NCI-H2029 treated with DMSO at 0.1 percent for 48 hours (cell line): ENCODE measurements at places on chromosomes 2 and 18.

- DNase-seq, result no peak
Measured at GRCh38 chr2:23690421-23691105, 236.4 kb downstream of the ATAD2B start.

DNA sequence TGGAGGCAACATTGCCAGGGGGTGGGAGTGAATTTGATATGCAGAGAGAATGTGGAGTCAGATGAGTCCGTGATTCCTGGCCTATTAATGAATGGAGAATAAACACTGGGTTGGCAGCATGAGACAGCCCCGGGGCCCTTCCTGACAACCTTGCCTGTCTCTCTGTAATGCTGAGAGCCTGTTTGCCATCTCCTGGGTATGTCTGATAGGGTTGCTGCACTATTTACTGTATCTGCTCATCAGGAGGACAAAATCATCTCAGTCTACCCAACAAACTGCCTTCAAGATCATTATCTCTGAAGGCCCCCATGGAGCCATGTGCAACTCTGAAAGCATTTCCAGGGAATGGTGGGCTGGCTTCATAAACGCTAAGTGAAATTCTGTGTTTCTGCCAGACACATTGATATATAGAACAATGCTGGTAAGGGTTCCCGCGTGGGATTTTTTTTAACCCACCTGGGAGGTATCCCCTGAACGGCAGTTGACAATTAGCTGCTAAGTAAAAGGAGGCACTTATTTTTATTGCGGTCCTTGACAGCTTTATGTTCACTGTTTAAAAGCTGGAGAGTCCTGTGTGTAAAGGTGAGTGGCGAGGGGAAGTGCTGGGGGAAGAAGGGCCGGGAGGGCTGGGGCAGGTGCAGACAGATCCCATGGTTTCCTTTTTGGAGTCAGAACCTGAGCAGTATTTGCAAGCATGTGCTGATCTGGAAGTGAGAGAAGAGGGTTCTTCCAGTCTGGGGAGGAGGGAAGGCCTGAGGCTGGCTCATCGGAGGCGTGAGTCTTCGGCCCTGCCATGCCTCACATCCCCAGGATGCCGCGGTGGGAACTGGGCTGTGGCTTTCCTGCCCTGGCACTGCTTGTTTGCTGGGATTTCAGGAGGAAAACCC is 64.8 kb downstream of the ARHGAP25 start:
- DNase-seq, result peak; percentile 47

DNA sequence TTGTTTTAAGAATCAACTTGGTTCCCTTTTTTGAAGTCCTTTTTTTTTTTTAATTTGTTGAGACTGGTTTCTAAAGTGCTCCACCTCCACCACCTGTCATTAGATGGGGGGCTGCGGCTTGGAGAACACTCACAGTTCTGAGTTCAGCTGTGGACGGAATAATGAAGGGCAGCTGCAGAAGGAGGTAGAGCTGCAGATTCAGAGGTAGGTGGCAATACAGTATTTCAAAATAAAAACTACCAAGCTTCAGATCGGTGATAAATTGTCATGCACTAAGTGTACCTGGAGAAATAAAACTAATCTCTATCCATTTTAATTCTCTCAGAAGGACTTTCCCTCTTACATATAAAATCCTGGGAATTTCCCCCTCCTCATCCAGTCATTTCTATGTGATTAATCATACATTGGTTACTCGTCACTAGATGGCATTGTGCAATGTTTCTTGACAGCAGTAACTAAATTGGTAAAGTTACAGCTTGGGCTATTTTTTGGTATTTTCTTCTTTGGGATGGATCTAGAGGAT is 81.1 kb upstream of the SLC39A10 start:
- no peak for DNase-seq

DNA sequence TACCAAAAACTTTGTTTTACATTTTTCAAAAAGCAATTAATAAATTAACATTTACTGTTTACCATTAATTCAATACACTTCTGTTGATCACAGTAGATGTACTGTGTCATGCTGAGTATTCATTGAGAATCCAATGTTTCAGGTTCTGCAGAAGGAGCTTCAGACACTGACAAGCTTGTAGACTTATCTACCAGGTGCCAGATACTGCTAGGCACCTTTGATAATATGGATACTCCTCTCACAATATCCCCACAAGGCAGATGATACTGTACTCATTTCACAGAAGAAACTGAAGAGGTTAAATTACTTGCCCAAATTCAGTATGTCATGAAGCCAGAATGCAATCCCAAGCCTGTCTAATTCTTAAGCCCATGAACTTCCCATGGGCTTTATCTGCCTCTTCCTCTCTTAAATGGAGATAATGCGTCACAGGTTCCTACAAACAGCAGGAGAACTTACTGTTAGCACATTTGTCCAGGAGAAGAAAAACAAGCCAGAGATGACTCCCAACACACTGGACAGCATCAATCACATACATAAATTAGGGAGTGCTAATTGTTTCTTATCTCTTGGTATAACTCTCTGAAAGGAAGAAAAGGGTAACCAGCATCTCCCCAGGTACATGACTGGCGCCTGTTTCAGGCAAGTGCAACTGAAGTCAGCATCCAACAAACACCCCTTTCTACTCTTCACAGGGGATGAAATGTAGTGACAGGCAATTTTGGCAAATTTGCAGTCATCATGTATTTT is 27.4 kb downstream of the ITSN2 start:
- DNase-seq, result no peak

DNA sequence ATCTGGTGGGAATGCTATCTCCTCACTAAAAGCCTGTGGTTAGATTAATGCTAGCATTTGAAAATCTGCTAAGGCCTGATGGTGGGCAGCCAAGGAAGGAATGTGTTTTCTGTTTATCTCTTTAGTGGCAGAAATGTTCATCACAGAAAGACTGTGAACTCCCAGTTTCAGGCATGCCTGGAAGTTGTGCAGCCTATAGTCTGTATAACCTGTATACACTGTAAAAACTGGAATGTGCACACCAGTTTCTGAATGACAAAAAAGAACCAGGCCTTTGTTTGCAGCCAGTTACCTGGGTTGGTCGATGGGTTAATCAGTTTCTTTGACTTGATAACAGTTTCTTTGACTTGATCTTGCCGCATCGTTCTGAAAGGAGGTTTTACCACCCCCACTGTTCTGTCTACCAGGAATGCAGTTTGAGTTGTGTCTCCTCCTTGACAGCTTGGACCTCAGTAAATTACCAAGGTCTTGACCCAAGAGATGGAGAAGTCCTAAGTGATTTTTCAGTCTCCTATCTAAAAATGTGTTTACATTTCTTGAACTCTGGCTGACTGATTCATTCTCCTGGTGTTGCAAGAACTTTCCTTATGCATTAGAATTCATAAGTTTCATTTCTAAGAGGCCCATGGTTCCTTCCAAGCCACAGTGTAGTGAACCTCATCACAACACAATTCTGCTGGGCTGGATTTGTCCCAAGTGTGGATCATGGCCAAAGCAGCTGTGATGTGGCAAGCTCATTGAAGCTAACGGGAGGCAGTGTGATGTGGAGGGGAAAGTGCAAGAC is 62.2 kb downstream of the KIAA2012 start:
- no peak for DNase-seq

GRCh38 chr2:169877398-169877797 is 50.1 kb downstream of the UBR3 start:
- no peak for DNase-seq

DNA sequence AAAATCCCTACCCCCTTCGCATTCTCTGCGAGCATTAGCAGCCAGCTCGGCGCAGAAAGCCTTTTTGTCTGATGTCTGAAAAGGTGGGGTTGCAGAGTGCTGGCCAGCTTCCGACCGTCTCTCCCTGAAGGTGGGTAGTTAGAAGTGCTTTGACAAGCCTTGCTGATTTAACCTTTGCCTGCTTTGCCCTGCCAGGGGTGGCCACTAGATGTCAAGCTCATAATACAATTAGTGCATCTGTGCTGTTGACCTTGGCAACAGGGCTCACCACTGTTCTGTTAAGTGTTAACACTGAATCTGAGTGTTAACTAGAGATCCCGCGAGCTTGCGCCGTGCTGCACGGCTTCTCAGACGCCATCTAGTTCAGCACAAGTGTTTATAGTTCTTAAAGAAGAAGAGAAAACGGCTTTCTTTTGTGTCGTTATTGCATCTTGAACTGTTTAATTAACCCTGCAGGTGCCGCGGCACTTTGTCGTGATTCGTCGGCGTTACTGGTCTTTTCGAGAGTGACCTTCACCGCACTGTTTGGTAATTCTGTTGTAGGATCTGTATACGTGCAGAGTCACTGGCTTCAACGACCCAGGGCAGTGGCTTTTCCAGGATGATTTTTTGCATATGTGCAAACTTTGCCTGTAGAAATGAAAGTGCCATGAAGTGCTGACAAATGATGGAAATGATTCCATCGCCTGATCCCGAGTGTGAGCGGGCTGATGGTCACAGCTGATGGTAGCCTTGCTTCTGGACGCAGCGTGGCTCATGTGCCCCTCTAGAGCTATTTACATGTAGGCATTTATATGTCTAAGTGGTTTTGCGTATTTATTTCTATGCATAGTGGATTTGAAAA is 5.5 kb downstream of the SALL3 start:
- DNase-seq, result peak; percentile 39

- DNase-seq, result no peak
Measured at GRCh38 chr18:45826084-45826483, 609 bp downstream of the SIGLEC15 start.
